Peyer's patch (tissue), 4 donors: ENCODE measurements at places on chromosomes 1 and 21.
A peak's percentile ranks its signal among the peaks of the same experiment; 100 is the strongest.

DNA sequence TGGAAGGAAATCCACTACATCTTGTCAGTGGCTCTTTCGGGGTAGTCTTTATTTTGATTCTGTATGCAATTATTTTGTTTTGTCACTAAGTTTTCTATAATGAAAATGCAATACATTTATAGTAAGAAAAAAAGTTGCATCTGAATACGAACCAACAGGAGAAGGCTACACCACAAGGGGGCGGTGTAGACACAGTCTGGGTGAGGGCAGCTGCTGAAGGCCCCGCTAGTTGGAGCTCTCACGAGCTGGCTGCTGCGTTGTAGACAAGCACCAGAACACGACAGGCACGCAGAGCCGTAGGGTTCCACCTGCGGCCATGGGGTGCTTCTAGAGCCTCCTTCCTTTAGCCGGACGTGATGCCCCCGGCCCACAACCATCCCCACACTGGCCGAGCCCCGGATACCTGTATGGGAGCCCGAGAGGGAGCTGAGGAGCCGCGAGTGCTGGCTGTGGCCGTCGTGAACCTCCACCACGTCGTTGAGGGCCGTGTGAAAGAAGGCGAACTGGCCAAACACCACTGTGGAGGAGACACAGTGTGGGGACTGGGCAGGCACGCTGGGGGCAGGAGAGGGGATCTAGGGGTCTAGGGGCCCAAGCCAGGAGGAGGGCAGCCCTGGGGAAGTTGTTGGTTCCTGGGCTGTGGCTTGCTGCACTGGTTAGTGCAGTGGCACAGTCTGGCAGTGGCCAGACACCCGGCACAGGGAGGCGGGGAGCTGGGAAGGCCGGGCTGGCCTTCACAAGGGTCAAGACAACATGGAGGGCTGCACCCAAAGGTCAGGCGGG is 160.8 kb downstream of the ZSCAN20 start:
- DNase-seq, result peak; percentile 78

- no peak for DNase-seq
Observed at GRCh38 chr21:14741256-14741655, 195.1 kb upstream of the SAMSN1 start.

GRCh38 chr1:60865166-60865565 is 217.2 kb upstream of the NFIA start:
- DNase-seq, result no peak

DNA sequence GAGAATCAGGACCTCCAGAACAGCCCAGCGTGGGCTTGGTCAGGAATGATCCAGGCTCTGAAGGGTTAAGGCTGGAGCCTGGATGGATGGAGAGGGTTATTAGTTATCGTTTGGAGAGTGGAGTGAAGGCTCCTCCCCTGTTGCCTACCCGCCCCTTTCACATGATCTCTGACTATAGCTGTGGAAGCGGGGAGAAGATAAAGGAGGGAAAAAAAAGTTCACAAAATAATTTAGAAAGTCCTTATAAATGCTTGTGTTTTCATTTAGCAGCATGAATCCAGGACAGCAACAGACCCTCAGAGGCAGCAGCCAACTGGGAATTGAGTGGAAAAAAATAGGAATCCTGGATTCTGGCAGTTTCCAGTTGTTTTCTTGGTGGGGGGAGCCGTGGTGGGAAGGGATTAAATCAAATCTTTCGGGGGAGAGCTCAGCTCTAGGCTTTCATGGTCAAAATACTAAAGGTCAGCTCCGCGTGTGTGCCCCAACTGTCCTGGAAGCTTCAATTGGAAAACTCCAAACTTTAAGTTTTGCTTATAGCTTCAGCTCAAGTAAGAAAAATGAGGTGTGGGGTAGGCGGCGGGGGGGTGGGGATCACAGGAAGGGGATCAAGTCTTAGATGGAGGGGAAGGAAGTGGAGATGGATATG is 595 bp upstream of the DDR2 start:
- DNase-seq, result no peak

DNA sequence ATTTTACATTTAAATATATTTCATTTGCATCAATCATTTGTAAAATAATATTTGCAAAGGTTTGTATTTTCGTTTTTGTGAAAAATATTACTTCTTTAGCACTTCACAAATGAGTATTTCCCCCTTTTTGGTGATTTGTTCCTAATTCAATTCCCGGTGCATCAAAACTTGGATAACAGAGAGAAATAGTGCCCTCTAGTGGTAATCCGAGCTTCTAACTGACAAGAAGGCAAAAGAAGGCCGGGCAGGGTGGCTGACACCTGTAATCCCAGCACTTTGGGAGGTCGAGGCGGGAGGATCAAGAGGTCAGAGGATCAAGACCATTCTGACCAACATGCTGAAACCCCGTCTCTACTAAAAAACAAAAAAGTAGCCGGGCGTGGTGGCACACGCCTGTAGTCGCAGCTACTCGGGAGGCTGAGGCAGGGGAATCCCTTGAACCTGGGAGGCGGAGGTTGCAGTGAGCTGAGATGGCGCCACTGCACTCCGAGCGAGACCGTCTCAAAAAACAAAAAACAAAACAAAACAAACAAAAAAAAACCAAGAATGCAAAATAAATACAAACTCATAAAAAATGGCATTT is 137.7 kb downstream of the COL11A1 start:
- DNase-seq, result no peak

DNA sequence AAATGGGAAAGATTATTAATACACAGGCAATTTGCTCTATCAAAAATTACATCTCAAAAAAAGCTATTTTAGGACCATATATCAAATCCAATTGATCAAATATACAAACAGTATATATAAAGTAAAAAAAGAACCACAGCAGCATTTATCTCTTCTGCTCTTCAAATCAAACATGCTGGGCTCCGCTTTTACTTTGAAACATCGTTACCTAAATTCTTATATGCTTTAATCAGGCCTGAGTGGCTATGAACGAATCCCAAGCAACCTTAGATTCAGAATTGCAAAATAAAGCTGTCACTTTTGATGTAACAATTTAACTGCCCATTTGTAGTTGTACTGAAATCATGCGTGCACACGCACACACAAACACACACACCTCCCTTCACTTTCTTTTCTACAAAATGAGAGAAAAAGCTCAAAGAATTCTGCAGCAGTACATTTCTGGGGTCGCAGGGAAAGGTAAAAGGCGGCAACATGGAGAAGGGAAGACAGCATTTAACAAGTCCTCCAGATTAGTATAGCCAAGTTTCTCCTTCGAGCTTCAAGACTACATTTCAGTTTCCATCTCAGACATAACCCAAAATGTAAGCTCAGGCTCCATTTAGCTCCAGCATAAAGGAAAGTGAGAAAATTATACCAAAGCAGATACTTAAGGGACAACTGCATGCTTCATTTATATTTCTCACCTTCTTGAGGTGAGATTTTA is 92.2 kb upstream of the TTC39A start:
- DNase-seq, result no peak

- DNase-seq, result no peak
Observed at GRCh38 chr1:27011058-27011764, 1.4 kb downstream of the TENT5B start.

GRCh38 chr1:76695535-76695934 is 171.7 kb upstream of the ST6GALNAC5 start:
- DNase-seq, result no peak

DNA sequence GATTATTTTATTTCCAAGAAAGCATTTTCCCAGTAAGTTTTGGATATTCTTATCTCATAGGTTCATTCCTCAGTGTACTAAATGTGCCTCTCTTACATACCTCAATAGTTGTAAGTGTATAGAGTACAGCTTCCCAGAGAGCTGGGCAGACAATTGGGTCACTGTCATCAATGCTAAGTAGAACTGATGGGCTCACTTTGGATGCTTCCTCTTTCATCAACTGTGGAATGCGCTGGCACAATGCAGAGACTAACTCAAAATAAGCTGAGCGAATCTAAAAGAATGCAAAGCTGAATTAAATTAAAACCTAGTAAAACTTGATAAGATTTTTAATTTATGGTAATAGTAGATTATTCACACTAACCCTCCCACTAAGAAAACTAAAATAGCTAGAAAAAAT is 21.5 kb downstream of the LTN1 start:
- no peak for DNase-seq

DNA sequence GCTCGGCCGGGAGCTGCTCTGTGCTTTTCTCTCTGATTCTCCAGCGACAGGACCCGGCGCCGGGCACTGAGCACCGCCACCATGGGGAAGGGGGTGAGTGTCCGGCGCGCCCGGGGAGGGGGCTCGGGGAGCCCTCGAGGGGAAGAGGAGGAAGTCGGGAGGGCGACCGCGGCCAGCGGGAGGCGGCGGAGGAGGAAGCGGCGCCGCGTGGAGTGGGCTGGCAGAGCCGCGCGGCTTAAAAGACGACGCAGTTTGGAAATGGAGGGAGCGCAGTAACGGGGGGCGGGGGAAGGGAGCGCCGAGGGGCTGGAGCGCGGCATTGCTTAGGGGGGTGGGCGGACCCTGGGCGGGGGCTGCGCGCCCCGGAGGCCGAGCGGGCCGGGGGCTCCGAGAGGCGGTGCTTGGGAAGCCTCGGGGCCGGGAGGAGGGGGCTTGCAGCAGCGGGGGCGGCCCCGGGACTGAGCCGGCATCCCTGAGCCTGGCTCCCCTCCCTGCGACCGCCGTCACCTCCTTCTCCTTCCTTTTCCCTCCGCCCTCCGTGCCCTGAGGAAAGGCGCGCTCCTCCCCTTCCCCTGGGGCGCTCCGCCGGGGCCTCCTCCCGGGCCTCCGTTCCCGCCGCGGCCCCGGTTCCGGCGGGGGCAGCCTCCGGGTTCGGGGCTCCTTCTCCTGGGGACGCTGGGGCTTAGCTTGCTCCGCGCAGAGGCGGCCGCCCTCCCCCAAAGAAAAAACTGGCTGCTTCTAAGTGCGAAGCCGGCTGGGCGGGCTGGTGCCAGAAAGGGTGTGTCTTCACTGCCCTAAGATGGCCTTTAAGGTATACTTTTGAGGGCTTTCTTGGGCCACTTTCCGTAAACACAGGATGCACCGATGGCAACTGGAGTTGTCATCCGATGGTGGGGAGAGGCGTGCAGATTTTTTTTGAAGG is 648 bp downstream of the ATP1A1 start:
- DNase-seq, result peak; percentile 73

DNA sequence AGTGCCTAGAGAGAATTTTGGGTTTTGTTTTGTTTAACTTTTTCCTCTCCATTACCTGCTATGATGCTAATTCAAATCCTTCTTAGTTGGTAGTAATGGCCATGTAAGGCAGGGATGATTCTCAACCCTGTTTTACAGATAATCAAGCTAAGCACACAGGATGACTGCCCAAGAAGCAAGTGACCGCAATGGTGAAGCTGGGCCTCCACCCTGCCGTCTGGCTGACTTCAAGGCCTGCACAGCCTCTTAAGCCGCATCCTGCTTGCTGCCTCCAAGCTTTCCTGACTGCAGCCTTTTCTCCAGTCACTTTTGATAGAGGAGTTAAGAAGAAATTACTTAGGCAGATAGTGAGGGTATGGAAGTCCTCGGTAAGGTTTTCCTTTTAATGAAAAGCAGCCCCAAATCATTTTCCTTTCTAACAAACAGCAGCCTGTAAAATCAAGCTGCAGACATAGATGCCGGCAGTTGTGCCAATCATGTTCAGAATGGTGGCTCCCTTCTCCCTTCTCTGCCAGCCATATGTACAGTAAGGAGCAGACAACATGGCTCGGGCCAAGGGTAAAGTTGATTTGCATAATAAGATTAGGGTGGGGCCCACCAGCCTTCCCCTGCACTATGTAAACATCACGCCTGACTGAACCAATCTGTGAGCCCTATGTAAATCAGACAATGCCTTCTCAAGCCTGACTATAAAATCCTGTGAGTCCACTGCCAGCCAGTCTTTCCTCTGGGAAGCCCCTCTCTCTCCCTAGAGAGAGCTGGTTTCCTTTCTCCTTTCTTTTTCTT is 8.8 kb upstream of the CTBS start:
- DNase-seq, result no peak

DNA sequence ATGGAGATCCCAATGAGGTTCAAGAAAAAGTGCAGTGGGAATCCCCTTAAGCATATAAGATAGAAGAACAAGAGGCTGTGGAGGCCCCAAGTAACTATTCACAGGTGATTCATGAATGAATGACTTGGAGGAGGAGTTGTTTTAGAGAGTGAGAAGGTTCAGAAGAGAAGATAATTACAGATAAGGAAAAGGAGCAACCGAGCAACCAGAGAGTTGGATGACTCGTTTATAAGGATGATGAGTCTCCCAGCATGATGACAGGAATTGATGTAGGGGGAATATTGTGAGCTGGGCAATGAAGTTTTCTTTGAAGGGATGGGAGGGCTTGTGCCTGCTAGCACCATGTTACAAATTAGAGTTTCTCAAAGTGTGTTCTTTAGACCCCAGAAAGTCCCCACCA is 9.8 kb downstream of the C8A start:
- DNase-seq, result no peak

DNA sequence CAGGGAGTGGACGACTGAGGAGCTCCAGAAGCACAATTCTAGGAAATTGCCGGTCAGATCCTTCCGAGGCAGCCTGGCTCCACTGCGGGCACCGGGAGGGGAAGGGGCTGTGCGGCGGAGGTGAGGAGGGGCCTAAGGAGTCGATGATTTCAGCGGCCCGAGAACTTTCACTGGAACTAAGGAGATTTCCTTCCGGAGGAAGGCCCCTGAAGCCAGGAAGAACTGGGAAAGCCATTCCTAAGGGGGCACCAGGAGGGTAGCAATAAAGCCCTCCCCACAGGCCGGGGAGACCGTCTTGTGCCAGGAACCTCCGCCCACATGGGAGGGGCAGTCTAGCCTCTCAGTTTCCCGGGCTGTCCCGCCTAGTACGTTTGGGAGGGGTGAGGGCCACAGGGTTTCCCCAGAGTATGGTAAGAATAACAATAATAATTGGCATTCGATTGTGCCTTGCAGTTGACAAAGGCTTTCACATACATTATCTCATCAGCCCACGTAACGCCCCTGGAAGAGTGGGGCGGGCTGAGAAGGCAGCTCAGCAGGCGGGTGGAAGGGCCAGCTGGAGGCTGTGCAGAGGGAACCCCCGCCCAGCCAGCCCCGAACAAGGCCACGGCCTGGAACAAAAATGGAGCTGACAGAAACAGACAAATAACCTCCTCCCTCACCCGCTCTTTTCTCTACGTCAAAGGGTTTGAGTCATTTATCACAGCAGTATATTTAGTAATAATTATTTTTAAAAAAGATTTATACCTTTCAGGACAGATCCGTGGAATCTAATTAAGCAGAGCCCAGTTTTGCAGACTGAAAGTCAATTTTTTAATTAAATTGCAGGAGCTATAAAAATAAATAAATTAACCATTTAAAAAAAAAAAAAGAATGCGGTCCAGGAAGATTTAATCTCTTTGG is 19.8 kb downstream of the NPR1 start:
- no peak for DNase-seq

GRCh38 chr1:222970040-222970439 is 155.2 kb downstream of the DISP1 start:
- DNase-seq, result no peak

- no peak for DNase-seq
Observed at GRCh38 chr1:202367271-202367670, 18.8 kb downstream of the PPP1R12B start.

DNA sequence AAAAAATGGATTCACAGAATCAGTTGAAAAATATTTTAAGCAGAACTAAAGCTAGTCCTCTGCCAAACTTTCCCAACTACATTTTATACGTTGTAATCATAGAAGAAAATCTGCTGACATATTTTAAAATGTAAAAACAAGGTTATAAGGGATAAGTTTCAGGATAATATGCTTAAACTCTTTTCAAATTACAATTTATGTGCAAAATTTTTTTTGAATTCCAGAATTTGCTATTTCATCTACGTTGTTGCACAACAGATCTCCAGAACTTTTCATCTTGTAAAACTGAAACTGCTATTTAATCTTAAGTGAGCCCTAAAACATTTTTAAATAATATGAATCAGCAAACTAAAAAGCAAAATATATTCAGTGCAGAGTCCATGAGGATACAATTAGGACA is 5.9 kb downstream of the EDEM3 start:
- DNase-seq, result no peak

GRCh38 chr1:29712284-29712651 is 475.9 kb downstream of the PTPRU start:
- no peak for DNase-seq
